ENCODE measurements at places on chromosomes 13 and 19.

DNA sequence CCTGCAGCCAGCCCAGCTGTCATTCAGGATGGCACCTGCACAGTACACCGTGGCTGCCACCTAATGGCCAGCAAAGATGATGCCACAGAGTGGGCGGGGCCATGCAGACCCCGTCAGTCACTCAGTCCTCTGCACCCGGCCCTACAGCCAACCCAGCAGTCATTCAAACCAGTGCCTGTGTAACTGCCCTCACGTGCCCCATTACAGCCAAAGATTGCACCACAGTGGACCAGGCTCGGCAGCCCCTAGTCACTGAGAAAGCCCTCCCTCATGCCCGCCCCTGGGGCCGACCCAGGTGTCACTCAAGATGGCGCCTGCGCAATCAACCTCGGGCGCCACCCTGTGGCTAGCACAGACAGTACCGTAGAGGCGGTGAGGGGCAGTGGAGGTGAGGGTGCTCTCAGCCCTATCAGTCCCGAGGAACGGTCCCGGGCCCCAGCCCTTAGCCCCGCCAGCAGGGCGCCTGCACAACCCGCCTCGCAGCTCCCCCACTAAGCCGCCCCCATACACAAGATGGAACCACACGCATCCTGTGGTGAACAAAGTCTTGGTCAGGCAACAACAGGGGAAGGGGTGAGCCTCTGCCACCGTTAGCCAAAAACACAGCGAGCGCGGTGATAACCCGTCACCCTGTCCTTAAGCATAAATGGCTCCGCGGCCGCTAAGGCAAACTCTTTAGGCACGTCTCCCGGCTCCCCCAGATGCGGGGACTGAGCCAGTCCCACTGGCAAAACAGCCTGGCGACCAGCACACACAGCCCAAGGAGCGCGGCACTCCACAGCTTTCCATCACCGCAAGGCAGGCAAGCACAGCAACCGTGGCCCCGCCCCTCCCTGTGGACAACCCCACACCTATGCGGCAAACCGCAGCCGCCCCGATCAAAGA, 2.3 kb downstream of the PEG3 start:
- no peak for DNase-seq

DNA sequence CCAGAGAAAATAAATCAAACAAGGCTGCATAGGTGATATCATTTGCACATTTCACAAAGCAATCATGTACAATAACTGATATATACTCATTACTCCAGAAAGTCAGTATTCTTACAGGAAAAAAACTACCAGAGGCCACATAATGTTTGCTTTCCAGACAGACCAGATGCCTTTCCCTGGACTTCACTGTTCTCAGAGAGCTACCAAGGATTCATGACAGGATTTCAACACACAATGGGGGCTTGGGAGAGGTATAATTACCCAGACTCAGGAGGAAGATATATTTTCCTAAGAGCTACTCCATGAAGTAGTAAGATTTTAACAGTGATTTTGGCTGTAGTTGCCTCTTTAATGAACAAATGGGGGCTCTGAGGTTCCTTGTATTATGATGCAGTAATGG, 110.0 kb downstream of the FOXO1 start:
- DNase-seq: no peak

- no peak for DNase-seq
These were observed 19.1 kb downstream of the TMEM150B start for GRCh38 chr19:55305983-55306562.

DNA sequence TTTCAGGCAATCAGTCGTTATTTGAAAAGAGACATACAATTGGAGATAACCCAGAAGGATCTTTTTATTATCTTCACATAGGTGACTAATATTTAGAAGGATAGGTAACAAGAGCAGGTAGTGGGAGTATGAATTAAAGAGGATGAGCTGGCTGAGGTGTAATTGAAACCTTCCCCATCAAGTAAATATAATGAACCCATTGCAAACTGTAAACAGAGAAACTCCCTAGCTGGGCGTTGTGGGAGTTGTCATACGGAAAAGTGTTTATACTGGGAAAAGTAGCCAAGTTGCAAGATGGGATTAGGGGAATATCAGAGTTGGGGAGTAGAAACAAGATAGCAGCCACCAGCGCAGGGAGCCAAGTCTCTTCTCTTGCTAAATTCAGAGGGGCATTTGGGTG, 448.4 kb downstream of the COG6 start:
- DNase-seq: no peak

DNA sequence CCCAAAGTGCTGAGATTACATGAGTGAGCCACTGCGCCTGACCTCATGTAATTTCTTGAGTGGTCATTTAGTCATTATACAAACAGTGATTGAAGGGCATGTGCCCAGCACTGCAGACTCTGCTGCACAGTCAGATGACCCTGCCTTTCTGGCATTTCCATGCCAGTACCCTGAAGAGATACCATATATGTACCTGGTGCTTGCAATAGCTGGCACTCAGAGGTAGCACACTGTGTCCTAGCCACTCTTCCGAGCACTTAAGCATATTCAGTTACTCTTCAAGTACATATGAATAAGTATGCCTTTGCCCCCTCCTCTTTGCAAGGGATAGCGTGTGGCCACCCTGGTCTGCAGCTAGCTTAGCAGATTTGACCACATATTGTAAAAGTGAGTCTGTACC, 15.5 kb downstream of the STX10 start:
- no peak for DNase-seq

GRCh38 chr19:44777715-44778347, at the start of gene CBLC:
TSS of gene CBLC (plus strand) at chr19:44777890. CDS start at chr19:44777932, 42 bp downstream.
- no peak for DNase-seq

GRCh38 chr19:18433015-18433691, 4.8 kb downstream of the ISYNA1 start:
- no peak for DNase-seq

DNA sequence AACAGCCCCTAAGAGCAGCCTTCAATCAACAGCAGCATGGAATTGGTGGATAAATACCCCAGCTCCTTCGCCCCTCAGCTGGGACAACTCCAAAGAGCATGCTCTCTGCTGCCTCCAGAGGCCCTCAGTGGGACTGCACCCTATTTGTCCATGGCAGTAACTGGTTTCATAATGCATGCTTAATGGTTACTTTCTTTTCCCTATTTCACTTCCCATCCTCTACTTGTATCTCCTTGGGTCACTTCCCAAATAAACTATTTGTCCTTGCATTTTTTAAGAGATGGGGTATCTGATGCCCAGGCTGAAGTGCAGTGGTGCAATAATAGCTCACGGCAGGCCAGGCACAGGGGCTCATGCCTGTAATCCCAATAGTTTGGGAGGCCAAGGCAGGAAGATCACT, 13.5 kb upstream of the TPM4 start:
- peak; percentile 61 for DNase-seq

- no peak for DNase-seq
These were observed 3.1 kb downstream of the CDX2 start for GRCh38 chr13:27965740-27966640.

GRCh38 chr19:44850641-44851109, 4.6 kb downstream of the NECTIN2 start:
- no peak for DNase-seq

GRCh38 chr13:34897220-34897619, 44.9 kb upstream of the NBEA start:
- DNase-seq: no peak
